ENCODE measurements at places on chromosomes 4 and X.

GRCh38 chr4:45120163-45120562, 393.8 kb upstream of the GNPDA2 start:
- no peak for DNase-seq

GRCh38 chrX:38746102-38746501, 55.2 kb upstream of the MID1IP1 start:
- no peak for DNase-seq

GRCh38 chr4:140187316-140187695, 33.3 kb upstream of the MAML3 start:
- no peak for DNase-seq

DNA sequence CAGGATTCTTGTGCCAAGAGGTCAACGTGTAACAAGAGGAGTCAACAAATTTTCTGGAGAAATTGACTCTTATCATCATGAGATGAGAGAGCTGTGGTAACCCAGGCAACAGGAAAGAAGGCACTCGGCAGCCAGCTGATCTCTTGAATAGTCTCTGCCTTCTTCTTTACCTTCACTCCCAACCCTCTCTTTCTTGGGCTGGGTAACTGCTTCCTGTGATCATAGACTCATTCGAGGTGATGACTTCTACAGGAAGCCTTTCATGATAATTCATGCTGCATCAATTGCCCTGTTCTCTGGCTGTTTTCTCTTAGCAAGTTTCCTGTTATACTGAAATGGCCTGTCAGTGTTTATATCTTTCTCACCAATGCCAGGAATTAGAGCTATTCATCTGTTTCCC, 70.8 kb upstream of the FSTL5 start:
- no peak for DNase-seq

DNA sequence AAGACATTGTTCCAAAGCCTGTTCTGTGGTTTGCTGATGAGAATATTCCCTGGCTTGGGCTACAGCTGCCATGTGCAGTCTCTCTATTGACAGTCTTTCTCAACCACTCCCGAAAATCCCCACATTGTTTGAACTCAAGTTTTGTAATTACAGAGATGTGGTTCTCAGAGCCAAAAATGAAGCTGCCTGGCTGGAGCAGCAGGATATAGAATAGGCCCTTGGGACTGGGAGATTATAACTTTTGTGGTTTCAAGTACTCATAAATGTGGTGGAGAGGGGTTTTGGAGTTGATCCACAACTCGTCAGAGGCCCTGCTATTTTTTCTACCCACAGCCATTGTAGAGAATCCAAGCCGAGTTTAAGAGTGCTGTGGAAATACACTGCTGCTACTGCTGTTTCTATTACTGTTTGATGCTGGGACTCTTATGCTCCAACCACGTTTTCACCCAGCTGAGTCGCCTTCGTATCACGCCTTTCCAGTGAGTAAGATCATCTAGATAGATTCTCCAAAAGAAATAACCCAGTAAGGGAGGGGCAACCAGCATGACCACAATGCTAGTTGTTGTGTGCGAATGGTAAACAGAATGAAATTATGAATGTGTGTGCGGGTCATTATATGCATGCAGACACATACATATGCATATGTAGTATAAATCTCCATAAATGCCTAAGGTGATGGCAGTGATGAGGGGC, 57.1 kb upstream of the ATXN3L start:
- DNase-seq, result peak; percentile 96

- DNase-seq, result no peak
Measured at GRCh38 chr4:169295822-169296221, 25.1 kb upstream of the SH3RF1 start.

DNA sequence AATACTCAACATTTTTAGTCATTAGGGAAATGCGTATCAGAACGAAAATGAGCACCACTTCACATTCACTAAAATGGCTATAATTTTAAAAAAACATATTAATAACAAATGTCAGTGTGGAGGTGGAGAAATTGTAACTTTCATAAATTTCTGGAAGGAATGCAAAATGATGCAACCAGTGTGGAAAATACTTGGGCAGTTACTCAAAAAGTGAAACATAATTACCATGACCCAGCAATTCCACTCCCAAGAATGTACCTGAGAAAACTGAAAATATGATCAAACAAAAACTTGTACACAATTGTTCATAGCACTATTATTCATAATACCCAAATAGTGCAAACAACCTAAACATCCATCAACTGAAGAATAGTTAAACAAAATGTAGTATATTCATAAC, 76.1 kb upstream of the FAM241A start:
- DNase-seq, result no peak

GRCh38 chr4:121150003-121150402, 14.1 kb downstream of the TNIP3 start:
- no peak for DNase-seq

GRCh38 chrX:17744896-17745523, 7.7 kb downstream of the SCML1 start:
- DNase-seq, result no peak

DNA sequence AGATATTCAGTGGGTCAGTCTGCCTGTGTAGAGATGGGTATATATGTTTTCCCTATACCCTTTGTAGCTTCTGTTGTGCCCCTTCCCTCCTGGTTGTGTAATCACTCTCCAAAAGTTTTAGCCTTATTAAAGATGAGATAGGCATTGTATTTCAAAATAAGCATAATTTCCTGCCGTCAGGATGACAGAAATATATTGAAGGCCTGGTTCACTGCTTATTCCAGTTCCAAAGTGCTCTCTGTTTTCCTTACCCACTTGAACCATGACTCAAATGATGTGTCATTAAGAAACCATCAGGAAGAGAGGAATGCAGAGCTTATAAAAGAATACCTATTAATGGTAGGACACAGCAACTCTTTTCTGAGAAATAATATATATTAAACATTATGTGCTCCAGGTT, 178.5 kb downstream of the GABRB1 start:
- peak; percentile 75 for DNase-seq

GRCh38 chrX:32871636-32872035, 339.7 kb downstream of the DMD start:
- DNase-seq, result no peak

DNA sequence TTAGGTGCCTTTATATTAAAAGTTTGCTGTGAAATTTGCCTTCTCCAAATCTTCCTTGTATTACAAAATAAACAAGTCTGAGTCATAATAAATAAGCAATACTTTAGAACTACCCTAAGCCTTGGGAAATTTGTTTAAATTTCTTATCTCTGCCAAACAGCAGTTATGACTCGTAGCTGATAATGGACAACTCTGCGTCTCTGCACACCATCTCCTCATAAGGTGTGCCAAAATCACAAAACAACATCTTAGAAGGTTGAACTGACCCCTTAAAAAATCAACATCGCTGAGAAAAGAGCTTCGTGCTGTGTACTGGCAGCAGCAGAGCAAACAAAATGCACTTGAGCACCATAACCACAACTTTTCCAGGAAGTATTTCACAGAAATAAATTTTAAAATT, 22.0 kb downstream of the OR13H1 start:
- DNase-seq, result no peak

- DNase-seq, result no peak
Measured at GRCh38 chrX:103467156-103467555, 52.1 kb downstream of the RAB40A start.

DNA sequence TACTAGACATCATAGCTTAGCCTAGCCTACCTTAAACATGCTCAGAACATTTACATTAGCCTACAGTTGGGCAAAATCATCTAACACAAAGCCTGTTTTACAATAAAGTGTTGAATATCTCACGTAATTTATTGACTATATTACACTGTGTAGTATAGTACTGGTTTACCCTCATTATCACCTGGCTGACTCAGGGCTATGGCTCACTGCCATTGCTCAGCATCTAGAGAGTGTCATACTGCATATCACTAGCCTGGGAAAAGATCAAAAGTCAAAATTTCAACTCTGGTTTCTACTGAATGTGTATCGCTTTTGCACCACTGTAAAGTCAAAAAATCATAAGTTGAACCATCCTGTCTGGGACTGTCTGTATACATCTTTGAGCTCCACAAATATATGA, 78.6 kb downstream of the CEP44 start:
- no peak for DNase-seq

DNA sequence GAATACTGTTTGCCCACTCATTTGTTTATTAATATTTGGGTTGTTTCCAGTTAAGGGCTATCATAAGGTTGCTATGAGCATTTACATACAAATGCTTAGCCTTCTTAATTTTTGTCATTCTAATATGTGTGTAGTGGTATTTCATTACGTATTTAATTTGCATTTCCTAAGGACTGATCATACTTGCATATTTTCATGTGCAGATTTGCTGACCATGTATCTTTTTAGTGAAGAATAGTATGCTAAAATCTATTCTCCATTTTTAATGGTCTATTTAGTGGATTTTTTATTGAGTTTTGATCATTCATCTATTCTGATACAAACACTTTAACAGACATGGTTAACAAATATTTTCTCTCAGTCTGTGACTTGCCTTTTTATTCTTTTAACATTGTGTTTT, 949.5 kb downstream of the RAB28 start:
- no peak for DNase-seq

DNA sequence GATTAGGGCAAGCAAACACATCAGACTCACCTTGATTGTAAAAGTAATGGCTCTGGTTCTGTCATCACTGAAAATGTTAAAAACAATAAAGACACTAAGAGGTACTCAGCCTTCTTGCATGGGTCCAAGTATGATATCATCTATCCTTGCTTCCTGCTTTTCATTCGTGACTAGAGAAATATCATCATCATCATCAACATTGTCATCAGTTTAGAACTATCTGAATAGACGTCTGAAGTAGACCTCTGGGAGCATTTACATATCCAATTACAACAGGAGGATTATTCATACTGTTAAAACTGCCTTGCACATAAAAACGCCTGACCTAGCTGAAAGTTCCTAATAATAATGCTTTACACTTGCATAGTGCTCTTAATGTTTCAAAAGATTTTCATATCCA, 9.8 kb upstream of the FRAS1 start:
- no peak for DNase-seq

DNA sequence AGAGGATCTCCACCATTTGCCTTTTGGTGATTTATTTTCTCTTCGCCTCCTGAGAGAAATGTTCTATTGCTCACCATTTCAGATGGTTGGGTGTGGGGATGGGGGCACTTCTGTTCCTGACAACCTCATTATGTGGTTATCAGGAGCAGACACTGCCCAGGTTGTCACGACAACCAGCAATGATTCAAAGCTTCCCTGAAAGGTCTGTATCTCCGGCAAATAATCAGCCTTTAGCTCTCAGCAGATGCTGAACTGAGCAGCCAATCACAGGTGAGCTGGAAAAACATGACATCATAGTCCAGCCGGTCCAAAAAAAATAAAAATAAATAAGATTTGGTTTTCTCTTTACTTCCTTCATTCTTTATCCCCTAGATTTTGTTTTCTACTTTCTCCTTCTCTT, 5.5 kb upstream of the PAK3 start:
- DNase-seq, result no peak

DNA sequence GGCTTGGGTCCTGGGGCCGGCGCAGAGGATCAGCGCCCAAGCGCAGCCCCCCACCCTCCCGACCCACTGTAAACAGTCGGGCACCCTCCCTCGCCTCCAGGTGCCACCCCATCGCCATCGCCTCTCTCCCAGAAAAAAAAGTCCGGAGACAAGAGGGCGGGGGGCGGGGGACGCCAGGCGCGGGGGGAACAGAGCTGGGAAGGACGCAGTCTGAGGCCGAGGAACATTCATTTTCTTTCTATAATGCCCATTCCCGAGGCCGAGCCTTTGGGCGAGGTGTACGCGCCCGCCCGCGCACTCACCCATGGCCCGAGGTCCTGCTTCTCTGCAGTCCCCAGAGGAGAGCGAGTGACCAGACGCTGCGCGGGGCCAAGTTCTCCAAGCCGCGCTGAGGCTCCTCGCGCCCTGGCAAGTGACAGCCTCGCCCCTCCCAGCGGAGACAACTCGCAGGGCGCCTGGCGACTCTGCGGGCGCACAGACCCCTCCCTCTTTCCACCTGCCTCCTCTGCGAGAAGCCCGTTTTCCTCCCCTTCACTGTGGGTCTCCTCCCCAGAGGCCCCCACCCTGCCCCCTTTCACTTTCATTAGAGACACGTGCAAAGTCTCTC, 63.5 kb upstream of the WDR17 start:
- DNase-seq, result no peak

DNA sequence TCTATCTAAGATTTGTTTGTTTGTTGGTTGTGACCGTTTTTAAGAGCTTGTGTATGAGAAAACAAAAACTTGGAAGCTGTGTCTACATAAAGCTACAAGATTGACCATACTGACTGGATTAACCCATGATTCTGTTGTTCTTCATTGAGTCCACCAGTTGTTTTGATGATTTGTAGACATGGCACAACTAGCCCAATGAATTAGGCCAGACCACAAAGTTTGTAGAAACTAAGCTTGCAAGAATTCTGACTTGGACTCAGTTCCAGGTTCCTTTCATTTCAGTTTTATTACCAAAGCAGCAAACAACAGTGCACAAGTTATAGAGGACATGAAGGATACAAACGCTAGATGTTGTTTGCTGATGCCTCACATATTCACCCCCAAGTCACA, 119.3 kb downstream of the RASGEF1B start:
- no peak for DNase-seq

DNA sequence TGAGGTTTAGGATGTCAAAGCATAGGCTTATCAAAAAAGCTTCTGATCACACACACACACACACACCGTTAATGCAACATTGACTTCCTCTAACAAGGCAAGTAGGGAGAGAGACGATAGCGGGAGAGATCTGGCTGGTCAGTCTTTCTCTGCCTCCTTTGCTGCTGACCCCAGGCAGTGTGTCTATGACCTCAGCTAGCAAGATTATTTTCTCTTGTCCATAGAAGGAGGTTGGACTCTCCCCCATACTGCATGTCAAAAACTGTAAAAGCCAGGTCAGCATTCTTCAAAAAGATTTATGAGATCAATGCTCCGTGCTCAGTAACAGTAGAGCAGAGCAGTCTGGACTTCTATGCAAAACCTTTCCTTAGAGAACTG, 63.5 kb upstream of the PGM2 start:
- no peak for DNase-seq

GRCh38 chr4:152509595-152510225, 26.2 kb downstream of the FBXW7 start:
- DNase-seq, result no peak

DNA sequence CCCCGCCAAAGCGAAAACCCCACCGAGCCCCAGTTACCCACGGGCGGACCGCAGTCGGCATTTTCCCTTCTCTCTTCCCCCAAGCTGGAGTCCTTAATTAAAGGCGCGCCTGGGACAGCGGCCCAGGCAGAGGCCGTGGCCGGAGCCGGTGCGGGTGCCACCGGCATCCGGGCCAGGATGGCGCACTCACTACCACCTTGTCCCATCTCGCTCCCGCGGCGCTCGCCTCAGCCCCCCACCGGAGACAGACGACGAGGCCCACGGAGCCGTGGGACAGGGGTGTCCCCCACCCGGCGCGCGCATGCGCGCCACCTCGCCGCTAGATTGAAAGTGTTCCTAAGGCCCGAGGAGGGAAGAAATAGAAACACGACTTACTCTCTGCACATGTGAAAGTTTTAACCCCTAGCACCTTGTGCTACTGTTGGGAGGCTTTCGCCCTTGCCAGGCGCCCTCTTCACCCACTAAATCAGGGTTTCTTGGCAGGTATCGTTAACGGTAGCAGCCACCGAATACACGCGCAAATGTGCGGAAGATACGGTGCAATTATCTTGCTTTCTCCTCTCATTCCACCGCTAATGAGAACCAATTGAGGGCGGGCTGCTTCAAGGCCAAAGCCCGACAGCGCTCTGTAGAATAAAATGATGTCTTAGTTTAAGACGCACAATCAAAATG, 64.3 kb upstream of the CCDC160 start:
- DNase-seq, result no peak

GRCh38 chr4:54961357-54961975, 163.9 kb downstream of the KDR start:
- no peak for DNase-seq

GRCh38 chrX:135543924-135544323, 23.5 kb downstream of the INTS6L start:
- DNase-seq, result no peak

All from skeletal muscle cell (primary cell).